NCI-H1436 (cell line): ENCODE measurements at places on chromosomes 7 and 10.

GRCh38 chr10:70549962-70550458 lies 52.5 kb downstream of the PRF1 start:
- DNase-seq: peak; percentile 56

- no peak for DNase-seq
Observed at GRCh38 chr7:94453898-94454297, 55.7 kb upstream of the CASD1 start.

- DNase-seq: no peak
Observed at GRCh38 chr7:41107330-41107937, 595.5 kb downstream of the INHBA start.

DNA sequence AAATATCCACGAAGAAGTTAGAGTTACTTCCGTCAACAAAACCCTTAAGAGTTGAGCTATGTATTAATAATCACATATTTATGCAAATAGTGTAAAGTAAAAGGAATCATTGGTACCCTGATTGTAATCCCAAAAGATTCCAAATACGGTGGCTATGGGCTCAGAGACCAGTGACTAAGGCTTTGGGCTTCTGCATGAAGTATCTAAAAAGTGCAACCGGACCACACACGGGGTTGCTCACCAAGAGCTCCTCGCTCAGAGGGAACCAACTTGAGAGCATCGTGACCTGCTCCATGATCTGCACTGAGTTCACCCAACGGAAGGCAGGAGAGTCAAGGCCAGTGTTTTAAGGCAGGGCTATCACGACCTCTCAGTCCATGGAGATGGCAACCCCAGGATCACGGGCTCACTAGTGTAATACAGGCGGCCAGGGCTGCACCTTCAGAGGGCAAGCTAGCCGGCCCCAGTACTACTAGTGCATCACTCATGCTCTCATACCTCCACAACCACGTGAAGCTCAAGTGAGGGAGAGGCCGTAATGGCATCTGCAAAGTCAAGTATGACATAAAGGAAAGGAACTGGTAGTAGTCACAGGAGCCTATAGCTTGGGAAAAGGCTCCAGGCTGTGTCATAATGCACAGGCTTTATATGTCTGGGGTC lies 77.1 kb upstream of the CAMK2B start:
- no peak for DNase-seq

DNA sequence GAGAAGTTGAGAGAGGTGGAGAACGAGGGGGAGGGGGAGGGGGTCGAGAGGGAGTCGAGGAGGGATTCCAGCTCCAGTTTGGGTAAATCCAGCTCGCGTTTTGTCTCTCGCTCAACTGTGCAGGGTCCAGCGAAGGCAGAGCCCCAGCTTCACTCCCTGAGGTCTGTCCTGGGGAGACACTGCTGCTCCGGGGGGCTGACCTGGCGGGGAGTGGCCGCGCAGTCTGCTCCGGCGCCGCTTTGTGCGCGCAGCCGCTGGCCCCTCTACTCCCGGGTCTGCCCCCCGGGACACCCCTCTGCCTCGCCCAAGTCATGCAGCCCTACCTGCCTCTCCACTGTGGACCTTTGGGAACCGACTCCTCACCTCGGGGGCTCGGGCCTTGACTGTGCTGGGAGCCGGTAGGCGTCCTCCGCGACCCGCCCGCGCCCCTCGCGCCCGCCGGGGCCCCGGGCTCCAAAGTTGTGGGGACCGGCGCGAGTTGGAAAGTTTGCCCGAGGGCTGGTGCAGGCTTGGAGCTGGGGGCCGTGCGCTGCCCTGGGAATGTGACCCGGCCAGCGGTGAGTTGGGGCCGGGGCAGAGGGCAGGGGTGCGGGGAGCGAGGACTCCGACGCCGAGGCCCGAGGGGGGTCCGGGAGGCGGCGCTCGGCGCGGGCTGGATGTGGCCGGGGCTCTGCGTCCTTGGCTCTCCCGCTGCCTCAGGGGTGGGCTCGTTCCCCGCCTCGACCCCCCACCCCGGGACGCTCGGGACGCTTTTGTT lies at the start of gene TET1:
TET1 (plus strand) TSS at position 152 of the 757 bp plus-strand sequence. CDS start 12,002 bp downstream, outside the sequence.
- DNase-seq: peak; percentile 47

GRCh38 chr7:1346851-1347250 lies 112.4 kb downstream of the MICALL2 start:
- no peak for DNase-seq

GRCh38 chr10:103181244-103181643 lies 11.8 kb downstream of the NT5C2 start:
- no peak for DNase-seq

DNA sequence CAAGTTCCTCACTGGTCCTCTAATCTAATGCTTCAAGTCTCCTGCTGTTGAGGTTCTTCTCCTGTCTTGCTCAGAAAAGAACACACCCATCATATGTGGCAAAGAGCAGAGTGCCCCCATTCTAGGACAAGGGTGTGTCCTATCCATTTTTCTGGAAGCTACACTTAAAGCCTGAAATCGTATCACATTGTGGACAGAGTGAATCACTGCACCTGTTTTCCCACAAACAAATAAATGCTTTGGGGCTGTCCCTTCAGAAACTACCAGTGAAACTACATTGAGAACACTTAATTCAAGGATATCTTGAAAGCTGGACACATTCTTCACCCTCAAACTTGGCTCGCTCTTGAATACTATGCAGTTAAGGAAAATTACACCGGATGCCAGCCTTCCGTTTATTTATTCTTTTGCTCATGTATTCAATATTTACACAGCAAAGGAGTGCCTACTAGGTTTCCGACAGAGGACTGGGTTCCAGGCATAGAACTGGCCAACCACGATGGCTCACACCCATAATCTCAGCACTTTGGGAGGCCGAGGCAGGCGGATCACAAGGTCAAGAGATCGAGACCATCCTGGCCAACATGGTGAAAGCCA lies 473.0 kb downstream of the GALNT17 start:
- no peak for DNase-seq

DNA sequence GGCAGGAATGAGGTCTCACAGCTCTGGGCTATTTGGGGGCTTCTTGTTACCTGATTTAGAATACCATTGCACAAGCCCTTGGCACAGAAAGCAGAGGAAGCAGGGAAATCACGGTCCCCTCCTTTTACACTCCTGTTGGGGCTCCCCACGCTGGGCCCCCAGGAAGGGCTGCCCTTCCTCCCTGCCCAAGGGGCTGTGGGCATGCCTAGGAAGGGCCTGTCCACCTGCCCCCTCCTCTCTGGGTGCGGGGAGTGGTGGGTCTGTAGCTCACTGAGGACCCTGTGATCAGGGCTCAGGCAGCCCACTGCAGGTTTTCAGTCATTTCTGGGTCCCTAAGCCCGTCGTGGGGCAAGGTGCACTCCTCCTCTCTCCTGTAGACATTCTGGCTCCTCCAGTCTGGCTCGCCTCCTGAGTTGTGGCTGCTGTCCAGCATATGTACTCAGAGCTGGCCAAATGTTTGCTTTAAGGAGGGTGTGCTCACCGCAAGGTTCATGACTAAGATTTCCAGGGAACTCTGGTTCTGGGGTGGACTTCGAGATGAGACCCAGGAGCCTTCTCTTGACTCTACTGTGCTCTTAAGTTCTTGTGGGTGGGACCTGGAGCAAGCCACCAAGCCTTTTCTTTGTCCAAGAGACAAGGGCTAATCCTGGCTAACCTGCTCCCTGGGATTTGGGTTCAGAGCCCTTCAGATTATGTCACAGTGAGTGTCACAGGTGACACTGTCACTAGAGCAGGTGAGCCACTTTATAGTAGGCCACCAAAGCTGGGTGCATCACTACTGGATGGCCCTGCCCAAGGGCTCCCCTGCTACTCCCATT lies 56.0 kb downstream of the TACR2 start:
- no peak for DNase-seq

DNA sequence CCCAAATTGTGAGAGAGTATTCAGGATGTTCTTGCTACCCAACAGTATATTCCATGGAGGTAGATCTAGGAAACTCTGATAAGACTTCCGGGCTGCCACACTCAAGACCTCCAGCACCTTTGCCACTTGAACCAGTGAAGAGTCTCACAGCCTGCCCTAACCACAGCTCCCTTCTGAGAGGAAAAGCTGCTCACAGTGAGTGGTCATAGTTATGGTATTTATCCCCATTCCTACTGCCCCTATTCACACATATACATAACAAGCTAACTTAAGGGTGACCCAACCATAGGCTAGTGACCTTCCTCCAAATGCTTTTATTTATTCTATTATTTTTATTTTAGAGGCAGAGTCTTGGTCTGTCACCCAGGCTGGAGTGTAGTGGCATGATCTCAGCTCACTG lies 156.3 kb downstream of the PTEN start:
- no peak for DNase-seq

DNA sequence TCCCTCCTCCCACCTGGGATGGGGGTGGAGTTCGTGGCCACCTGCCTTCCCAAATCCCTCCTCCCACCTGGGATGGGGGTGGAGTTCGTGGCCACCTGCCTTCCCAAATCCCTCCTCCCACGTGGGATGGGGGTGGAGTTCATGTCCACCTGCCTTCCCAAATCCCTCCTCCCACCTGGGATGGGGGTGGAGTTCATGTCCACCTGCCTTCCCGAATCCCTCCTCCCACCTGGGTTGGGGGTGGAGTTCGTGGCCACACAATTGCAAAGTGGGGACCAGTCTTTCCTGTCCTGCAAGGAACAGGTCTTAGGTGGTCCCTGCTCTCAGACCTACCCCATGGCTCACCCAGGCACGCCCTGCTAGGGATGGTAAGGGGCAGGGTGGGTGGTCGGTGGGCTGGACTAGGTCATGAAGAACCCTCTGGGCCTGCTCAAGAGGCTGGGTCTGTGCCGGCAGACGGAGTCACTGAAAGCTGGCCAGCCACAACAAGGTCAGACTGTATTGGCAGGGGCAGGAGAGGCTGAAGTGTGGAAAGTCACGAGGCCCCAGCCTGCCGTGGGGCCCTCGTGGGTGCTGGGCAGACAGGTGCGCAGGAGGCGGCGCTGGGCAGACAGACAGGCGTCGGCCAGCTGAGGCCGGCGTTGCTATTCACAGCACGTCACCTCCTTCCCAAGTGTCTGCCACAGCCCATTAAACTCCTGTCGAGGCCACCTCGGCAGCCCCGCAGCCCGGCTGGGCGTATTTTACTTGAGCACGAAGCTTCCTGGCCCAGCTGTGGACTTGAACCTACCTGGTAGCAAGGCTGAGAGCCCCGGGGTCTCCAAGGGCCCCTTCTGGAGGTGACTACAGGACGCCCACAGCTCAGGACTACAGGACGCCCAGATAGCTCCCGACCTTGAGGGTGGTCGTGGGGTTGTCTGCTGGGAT lies 4.1 kb downstream of the KNDC1 start:
- no peak for DNase-seq

DNA sequence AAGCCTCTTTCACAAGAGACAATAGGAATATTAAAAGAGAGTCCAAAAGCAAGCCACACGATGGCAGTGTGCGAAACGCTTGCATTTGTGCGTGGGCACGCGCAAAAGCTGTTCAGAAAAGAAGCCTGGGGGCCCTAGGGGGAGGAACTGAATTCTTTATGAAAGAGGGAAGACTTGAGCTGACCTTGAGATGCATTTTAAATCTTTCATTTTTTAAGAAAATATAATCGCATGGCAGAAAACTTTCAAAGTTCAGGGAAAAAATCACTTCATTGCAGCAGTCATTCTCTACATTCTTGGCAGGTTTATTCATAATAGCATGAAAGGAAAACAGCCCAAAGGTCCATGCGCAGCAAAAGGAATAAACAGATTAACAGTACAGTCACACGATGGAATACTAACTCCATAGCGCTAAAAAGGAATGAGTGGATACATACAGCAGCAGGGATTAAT lies 206.5 kb upstream of the PRKCQ start:
- no peak for DNase-seq

DNA sequence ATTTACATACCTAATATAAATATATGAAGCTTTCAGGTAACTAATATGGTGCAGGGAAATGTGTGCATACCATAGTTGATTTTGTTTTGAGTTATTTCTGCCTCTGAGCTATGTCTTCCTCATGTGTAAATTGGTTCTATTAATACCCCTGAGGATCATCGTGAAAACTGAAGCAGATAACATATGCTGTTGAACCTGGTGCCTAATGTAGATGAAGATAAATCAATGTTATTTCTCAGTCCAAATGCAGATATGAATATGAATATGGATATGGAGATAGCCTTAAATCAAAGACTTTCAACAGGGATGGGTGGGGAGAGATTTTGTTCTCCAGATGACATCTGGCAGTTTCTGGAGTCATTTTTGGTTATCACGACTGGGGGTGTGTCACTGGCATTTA lies 122.3 kb upstream of the ANKRD30A start:
- no peak for DNase-seq

- DNase-seq: no peak
Observed at GRCh38 chr7:35707422-35707821, 12.5 kb upstream of the HERPUD2 start.

DNA sequence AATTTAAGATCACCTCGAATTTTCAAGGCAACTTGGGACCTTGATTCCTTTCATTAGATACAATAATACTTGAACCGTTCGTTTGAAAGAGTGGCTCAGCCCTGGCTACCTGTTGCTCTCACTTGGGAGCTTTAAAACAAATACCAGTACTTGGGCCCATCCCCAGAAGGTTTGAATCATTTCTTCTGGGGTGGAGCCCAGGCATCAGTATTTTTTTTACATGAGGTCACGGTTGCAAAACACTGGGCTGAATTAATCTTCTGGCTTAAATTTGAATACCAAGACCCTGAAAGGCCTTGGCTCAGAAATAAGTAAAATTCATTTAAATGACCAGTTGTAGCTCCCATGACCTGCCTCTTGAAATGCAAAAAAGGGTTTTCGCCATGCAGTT lies 214.9 kb downstream of the CREB5 start:
- DNase-seq: no peak

GRCh38 chr10:102645388-102645740 lies 1.1 kb downstream of the TRIM8 start:
- no peak for DNase-seq

GRCh38 chr7:46207931-46208634 lies 287.0 kb upstream of the IGFBP3 start:
- DNase-seq: no peak

GRCh38 chr10:62000726-62001125 lies 99.2 kb downstream of the ARID5B start:
- no peak for DNase-seq

DNA sequence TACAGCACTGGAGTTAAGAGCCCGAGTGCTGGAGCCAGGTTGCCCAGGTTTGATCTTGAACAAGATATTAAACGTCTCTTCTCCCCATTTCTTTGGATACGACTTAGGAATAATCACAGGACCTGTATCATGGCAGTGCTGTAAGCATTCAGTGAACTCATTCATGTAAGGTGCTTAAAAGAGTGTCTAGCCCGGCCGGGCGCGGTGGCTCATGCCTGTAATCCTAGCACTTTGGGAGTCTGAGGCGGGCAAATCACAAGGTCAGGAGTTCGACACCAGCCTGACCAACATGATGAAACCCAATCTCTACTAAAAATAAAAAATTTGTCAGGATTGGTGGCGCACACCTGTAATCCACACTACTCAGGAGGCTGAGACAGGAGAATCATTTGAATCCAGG lies 40.8 kb downstream of the CHST15 start:
- no peak for DNase-seq
